Iris pigment epithelial cell (primary cell): ENCODE measurements at places on chromosomes 11 and 22.
A peak's percentile ranks its signal among the peaks of the same experiment; 100 is the strongest.

DNA sequence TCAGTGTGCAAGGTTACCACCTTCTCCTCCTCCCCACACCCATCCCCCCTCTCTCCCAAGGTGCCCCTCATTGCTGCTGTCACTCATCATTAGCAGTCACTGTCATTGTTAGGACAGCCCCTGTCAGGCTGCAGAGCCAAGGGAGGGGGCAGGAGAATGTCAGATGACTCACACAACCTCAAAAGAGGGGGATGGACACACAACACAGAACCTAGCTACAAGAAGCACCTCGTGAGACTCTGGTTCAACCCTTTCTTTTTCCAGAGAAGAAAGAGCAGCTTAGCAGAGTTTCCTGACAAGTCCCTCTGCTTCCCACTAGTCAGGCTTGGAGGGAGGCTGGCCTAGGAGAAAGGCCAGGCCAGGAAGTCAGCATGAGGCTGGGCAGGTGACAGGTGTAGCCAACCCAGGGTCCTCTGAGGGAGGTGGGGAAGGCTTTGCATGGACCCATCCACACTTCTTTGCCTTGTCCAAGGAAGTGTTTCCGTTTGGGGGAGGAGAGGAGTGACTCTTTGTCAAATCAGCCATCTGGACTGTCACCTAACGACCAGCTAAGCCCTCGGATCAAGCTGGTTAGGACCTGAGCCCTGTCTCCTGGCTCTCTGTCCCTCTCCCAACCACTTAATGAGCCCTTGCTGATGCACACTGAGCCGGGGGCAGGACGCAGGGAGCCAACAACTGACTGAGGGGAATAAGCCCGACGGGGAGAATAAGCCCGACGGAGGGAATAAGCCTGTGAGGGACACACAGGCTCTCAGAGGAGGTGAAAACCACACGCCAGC, 18.3 kb downstream of the ADORA2A start:
- no peak for DNase-seq

DNA sequence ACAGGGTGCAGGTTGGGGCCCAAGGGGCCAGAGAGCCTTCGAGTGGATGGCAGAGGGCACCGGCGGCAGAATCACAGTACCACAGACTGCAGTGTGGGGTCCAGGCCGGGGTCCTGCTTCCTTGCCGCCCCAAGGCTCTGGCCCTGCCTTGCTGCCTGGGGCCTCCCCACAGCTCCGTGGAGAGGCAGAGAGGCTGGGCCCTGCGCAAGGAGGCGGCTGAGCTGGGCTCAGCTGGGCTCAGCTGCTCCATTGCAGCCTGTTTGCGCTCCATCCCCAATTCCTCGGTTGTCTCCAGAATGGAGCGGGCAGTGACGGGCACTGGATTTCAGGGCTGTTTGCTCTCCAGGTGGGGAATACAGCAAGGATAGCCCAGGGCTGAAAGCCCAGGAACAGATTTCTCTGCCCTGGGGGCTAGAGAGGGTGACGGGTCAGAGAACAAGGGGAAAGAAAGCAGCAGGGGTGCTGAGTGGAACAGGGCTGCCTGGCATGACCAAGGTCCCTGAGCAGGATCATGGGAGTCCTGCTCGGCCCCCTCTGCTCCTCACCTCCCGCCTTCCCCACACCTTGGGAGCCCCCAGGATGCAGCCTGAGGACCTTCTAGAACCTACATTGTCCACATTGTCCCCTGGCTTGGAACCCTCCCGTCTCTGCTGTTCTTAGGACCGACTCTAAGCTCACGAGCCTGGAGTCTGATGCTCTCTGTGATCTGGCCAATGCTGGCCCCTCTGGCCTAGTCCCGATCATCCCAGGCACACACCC, 18.9 kb downstream of the MRGPRG start:
- no peak for DNase-seq

- no peak for DNase-seq
Observed at GRCh38 chr11:47105974-47106373, 70.7 kb downstream of the ARFGAP2 start.

DNA sequence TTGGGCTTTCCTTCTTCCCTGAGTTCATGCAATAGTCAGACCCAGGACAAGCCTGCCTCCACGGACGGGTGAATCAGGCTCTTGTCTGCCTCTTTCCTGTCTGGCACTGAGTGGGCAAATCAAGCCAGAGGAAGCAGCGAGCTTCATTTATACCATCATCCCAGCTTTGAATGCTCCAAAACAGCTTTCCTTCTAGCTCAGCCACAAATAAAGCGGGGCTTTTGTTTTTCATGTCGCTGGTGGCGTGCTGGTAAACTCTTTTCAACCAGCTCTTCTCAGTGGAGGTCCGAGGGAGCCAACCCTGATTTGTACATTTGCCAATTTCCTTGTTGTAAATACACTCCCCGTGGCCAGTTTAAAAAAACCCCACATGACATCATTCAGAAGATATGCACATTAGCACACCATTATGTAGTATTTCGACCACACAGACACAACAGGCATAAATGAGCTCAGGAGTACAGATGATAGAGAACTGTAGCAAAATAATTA, 8.6 kb downstream of the C11orf91 start:
- DNase-seq = peak; percentile 98

DNA sequence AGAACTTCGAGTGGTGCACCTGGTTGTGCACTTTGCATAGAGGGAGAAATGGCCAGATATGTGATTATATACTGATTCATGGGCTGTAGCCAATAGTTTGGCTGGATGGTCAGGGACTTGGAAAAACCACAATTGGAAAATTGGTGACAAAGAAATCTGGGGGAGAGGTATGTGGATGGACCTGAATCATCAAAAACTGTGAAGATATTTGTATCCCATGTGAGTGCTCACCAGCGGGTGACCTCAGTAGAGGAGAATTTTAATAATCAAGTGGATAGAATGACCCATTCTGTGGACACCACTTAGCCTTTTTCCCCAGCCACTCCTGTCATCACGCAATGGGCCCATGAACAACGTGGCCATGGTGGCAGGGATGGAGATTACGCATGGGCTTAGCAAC, 48.0 kb upstream of the NARS2 start:
- no peak for DNase-seq

DNA sequence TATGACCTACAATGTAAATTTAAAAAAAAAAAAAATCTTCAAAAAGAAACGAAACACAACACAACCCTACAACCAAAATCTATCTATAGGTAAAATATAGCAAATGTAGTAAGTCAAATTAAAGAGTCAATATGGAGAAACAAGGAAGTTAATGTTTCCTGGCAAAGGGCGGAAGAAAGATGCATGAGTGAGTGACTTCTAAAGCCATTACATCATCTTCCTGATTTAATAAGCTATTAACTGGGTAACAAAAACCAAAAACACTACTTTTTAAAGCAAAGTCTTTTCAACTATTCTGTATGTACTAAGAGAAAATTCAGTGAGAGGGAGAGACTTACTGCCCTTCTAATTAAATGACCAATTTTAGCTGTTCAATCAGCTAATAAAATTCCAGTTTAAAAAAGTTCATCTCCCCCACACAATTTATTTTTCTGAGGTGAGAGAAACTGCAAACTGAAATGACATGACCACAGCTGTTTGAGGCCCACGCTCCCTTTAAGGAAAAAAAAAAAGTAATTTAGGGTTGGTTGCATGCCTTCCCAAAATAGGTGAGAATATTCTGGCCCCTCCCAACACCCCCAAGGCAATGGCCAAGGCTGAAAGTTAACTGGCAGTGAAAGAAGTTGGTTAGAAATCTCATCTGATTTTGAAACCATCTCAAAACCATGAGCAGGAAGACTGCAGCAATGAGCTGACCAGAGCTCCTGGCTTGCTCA, 5.9 kb downstream of the SF1 start:
- no peak for DNase-seq

DNA sequence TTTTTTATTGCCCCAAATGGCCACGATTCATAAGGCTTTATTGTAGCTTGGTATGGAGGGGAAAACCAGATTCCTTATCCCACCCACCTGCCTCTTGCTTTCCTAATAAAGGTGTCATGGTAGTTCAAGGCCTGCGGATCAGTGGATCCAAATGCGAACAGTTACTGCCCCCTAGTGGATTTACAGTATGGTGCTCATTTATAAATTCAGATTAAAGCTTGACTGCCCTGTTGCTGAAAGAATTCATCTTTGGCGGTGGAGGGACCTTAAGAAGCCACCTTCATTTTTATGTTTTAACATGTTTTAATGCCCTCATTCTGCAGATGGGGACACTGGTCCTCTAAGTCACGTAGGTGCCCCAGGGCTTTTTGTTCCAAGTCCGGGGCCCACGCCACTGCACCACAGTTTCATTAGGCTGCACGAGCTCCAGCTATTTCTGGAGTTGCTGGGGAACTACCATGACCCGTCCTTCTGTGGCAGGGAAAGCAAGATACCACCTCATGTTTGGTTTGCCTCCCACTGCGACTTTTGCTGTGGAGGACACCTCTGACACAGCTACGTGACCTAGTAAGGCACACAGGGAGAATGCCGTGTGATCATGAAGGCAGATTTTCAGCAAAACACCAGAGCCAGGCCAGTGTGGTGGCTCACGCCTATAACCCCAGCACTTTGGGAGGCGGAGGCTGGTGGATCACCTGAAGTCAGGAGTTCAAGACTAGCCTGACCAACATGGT, 15.6 kb upstream of the INCENP start:
- peak; percentile 62 for DNase-seq

- no peak for DNase-seq
Observed at GRCh38 chr22:47039356-47039755, 276.9 kb downstream of the TBC1D22A start.

GRCh38 chr11:71065841-71066240, 186.5 kb downstream of the SHANK2 start:
- DNase-seq = no peak

DNA sequence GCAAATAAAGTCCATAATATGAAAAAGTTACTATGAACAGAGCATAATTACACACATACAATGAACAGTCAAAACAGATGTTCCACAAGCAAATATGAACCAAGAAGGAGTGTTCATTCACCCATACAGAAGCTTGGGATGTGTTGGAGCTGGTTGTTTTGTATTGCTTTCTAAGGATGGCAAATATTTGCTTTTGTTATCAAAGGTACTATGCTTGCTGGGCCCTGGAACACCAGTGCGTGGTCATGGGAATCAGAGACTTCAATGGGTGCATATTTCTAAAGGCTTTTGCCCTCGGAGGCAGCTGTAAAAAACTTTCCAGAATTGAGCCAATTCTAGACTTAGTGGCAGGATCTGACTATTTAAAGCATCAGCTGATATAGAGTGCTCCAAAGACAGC, 85.1 kb downstream of the BARX2 start:
- DNase-seq = no peak

- DNase-seq = peak; percentile 53
Observed at GRCh38 chr11:85595285-85595884, 31.8 kb downstream of the DLG2 start.

DNA sequence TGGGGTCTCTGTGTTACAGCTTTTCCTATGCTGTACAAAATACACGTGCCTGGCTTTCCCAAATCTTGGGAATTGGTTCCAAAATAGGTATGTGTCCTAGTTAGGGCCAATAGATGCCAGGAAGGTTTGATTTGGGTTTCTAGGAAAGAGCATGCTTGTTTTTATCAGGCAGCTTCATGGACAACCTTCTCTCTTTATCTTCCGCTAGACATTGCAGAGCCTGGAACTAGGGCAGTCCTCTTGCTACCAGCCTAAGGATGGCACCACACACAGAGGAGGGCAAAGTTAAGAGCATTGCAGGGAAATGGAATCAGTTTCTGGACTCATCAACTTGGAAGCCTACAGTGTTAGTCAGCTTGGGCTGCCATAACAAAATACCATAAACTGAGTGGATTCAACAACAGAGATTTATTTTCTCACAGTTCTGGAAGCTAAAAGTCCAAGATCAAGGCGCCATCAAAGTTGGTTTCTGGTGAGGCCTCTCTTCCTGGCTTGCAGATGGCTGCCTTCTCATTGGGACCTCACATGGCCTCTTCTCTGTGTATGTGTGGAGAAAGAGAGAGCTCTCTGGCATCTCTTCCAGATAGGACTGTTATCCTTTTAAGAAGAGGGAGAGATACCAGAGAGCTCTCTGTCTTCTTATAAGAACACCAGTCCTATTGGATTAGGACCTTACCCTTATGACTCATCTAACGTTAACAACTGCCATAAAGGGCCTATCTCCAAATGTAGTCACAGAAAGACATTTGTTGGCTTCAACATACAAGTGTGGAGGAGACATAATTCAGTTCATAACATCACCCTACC, 27.3 kb upstream of the CREB3L1 start:
- DNase-seq = peak; percentile 47

GRCh38 chr11:77677138-77677537, 39.5 kb upstream of the CLNS1A start:
- DNase-seq = peak; percentile 56

DNA sequence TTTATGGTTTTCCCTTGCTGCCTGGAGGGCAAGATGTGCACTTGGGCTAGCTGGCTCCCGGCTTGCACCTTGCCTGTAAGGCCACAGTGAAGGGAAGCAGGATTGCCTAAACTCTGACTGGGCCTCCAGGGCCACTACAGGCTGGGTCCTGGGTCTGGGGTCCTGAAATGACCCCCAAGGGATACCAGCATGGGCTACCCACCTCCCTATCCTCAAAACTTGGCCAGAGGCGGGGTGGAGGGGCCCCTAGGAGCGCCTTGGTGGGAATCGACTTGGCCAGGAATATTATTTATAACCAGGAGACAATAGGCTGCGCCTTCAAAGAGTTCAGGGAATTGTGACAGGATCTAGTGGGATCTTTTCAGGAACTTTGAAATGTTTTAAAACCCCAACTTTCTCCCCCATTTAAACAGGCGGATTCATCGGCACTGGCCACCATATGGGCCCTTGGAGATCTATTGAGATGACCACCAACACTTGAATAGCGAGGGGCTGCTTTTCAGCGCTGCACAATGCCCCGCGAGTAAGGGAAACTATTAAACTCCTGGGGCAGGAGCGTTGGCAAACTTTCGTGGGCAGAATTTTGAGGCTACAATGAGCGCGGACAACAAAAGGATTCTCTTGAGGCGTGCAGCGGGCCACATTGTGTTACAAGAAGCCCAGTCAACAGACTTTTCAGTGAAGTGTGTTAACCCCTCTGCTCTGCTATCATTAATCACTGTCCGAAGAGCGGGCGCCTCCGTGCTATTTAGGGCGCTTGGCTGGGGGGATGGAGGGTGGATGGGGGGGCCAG, 15.2 kb downstream of the PAX6 start:
- DNase-seq = no peak

- peak; percentile 38 for DNase-seq
Observed at GRCh38 chr11:121933694-121934093, 182.3 kb downstream of the BLID start.

DNA sequence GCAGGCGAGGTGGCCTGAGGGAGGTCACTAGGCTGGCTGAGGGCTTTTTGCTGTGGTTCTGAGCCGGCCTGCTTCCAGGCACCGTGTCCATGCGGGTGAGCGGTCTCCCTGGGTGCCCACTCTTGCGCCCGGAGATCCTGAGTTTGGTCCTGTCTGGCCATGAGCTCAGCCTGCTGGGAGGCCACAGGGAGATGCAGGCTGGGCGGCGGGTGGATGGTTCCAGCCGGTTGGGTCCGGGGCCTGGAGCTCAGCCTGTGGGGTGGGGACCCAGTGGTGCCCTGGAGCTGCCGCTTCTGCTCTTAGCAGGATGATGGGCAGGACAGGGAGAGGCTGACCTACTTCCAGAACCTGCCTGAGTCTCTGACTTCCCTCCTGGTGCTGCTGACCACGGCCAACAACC, 18.5 kb downstream of the TPCN2 start:
- no peak for DNase-seq

GRCh38 chr11:79189055-79189454, 251.8 kb downstream of the TENM4 start:
- no peak for DNase-seq
